ENCODE measurements at places on chromosomes 6 and 20.
A peak's percentile ranks its signal among the peaks of the same experiment; 100 is the strongest.

GRCh38 chr6:101114703-101115102, 233.6 kb upstream of the ASCC3 start:
- no peak for DNase-seq
- H3K27me3 ChIP-seq: no peaks in the 10 kb centered on the region
- H3K27ac ChIP-seq: no peak overlapping the region
- no peaks in the 10 kb centered on the region for H3K4me1 ChIP-seq

GRCh38 chr6:132934496-132934895, 120.1 kb downstream of the RPS12 start:
- H3K27ac ChIP-seq: no peak overlapping the region
- no peaks in the 10 kb centered on the region for H3K36me3 ChIP-seq
- H3K27me3 ChIP-seq: peaks cover 7% of the 10 kb centered on the region
- DNase-seq: no peak

DNA sequence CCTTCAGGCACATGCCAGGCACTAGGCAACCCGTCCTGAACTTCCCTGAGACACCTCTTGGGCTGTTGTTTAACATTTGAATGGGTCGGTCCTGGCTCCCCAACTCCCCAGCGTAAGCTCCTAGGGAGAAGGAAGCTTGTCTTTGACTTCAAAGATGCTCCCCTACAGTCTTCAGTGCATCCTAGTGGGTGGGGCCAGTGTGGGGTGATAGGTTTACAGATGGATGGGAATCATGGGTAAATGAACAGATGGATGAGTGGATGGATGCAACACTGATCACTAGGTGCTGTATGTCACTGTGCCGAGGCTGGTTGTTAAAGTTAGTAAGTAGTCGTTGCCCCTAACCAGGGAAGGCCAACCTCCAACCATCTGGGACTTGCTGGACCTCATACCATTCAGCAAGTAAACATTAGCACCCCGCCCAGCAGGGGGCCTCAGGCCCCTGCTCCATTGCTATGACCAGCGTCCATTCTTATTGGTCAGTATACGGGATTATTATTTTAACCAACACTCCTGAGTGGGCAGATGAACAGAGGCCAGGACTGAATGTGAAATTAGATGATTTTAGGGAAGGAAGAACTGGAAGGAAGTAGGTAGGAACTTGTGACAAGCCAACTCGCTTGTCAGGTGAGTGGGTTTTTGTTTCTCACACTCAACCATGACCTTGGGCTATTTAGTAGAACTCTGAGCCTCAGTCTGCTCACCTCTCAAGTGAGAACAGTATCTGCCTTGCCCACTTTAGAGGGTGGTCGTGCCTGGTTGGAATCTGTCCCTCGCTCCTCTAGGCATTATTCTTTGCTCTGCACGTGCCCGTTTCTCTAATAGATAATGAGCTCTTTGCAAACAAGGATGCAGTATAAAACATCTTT, 82.9 kb upstream of the FOXP4 start:
- no peaks in the 10 kb centered on the region for H3K36me3 ChIP-seq
- no peak for DNase-seq
- no peak overlapping the region for H3K27ac ChIP-seq
- no peak overlapping the region for H3K4me3 ChIP-seq
- no peaks in the 10 kb centered on the region for H3K4me1 ChIP-seq

GRCh38 chr6:7138921-7139358, 31.2 kb downstream of the RREB1 start:
- peak overlapping the region; percentile 36 for H3K27ac ChIP-seq
- peaks cover 1% of the 10 kb centered on the region for H3K36me3 ChIP-seq

- no peaks in the 10 kb centered on the region for H3K27me3 ChIP-seq
- no peak overlapping the region for H3K27ac ChIP-seq
- DNase-seq: no peak
- H3K4me3 ChIP-seq: no peak overlapping the region
These were observed 44.6 kb downstream of the SRC start for GRCh38 chr20:37390503-37390890.

Measured in activated T-helper 1 cell treated with anti-CD3 and anti-CD28 coated beads, Interleukin-12 subunit alpha, Interleukin-12 subunit beta, Interleukin-2, Interleukin-4 antibody, amounts not matched to agents 30 ng/mL and 10 ng/mL and 1 ng/mL, durations not matched to agents 14 hours and 24 hours and 36 hours (primary cell).